Stimulated activated CD4-positive, alpha-beta T cell treated with anti-CD3 and anti-CD28 coated beads, Interleukin-2, amount 100 ng/mL, for 24 hours (primary cell): ENCODE measurements at places on chromosomes 1 and 21.

DNA sequence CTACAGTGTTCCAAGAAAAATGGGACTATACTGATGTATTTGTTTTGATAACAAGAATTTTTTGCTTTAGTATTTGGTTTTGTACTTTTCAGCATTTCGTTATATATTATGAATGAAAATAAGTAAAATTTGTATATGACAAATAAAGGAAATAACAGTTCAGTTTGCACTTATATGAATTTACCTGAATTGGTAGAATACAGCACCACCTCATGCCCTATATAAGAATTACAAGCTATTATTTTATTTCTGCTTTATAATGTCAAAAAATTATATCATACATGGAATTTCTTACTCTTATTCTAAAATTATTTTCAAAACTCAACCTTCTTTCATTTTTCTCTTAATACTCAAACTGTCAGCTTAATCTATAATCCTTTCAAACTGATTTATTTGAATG lies 14.6 kb downstream of the EFCAB7 start:
- no peak for DNase-seq

- no peak for DNase-seq
Measured at GRCh38 chr1:85089203-85089602, 40.9 kb upstream of the MCOLN3 start.

- no peak for DNase-seq
Measured at GRCh38 chr21:37443683-37444082, 77.1 kb downstream of the DYRK1A start.

DNA sequence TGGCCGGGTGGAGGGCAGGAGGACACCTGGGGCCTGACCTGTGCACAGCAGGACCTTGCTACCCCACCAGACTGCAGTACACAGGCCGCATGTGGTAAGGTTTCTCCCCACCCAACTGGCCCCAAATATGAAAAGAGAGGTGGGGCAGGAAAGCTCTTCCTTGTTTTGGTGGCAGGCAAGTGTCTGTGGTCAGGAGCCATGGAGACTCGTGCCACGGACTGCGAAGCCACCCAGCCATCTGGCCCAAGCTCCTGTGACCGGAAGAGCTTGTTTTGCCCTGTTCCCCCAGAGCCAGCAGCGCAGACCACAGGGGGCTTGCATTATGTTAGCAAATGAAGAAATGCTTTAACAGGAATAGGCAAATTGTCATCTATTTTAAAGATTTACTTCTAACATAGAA lies 54.9 kb downstream of the OLIG1 start:
- no peak for DNase-seq

DNA sequence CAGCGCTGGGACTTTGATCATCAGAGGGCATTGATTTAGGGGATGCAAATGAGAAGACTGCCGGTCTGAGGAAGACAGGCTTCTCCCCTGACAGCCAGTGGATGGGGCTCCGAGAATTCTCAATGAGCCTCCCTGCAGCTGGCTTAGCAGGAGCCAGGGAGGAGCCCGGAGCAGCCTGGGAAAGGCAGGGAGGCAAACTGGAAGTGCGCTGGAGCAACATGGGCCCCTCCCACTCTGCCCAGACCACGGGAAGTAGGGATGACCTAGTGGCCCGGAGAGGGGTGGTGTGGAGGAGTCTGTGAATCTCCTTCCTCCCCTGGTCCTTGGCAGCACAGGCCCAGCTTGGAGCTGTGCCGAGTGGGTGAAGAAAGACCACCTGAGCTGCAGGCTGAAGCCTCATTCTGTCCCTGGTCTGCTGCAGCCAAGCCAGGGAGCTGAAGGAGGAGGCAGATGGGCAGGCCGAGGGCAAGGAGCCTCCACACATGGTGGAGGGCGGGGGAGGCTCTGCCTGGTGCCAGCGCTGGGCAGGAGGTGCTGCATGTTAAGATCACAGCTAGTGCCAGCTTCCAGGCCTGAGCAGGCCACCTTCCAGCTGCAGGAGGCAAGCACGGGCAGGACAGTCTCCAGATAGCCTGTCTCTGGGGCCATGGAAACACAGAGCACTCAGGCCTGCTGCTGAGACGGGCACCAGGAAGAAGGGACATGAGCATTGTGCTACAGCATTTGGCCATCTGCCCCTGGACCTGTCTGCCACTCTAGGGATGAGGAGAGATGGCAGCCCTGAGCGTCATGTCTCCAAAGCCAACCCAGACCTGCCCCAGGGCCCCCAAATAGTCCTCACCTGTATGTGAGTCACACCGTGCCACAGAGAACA lies 12.2 kb upstream of the CLSTN1 start:
- no peak for DNase-seq

DNA sequence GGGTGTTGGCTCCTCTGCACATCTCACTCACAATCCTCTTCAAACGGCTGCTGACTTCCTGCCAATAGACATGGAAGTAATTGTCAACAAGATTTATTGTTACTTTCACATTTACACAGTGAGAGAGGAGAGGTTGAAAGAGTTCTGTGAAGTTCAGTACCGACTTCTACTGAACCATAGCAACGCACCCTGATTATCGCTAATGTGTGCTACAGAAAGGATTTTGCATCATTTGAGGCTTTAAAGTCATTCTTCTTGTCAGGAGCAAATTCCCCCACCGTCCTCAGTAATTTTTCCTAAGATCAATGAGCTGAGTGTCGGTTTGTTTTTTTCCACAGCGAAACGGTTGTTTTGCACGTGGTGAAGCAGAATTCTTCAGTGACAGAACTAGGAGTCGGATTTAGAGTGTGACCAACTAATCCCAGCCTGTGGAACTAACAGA lies 361.0 kb downstream of the ADGRL2 start:
- DNase-seq = no peak

DNA sequence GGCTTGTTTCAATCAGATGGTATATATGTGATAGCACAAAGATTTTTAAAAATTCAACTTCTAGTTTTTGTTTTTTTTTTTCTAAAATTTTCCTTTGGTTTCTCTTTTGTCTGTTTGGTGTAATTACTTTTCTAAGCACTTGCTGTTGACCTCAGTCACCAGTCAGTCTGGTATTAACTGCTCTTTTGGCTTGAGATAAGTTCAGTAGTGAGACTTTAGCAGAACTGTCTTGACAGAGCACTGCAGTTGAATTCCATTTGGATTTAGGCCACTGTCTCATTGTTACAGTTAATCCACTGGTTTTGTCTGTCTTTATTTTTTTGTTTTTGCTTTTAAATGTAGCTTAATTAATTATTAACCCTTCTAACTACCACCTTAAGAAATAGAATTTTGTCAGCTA lies 36.2 kb downstream of the OSBPL9 start:
- DNase-seq = no peak

DNA sequence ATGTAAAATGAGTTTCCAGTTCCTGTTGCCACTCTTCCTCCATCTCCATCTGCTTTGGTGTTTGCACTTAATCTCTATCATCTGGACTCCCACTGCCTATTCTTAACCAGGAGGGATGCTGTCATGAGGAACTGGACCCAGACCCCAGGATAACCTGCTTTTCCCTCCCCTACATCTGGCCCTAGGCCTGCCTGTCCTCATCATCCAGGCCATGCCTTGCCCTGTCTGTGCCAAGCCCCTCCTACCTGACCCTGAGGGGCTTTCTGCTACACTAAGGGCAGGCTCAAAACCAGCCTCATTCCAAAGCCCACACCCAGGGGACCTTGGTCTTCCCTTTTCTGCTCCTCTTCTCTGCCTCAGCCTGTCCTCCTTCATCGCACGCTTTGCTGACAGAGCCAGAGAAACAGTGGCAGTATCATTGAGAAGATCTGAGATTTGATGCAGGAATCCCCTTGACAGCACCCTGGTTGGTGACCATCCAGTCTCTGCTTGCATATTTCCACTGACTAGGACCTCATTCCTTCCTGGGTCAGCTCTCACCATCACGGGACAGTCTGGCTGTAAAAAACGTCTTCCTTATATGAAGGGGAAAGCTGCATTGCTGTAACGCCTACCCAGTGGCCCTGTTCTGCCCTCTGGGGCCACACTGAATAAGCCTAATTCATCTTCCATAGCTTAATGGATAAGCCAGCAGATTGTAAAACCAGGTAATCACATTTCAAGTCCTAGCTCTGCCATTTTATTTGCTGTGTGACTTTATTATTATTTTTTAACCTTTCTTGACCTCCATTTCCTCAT lies 38.8 kb downstream of the PLXNA2 start:
- DNase-seq = no peak

GRCh38 chr1:185787238-185787637 lies 53.0 kb downstream of the HMCN1 start:
- DNase-seq = no peak

DNA sequence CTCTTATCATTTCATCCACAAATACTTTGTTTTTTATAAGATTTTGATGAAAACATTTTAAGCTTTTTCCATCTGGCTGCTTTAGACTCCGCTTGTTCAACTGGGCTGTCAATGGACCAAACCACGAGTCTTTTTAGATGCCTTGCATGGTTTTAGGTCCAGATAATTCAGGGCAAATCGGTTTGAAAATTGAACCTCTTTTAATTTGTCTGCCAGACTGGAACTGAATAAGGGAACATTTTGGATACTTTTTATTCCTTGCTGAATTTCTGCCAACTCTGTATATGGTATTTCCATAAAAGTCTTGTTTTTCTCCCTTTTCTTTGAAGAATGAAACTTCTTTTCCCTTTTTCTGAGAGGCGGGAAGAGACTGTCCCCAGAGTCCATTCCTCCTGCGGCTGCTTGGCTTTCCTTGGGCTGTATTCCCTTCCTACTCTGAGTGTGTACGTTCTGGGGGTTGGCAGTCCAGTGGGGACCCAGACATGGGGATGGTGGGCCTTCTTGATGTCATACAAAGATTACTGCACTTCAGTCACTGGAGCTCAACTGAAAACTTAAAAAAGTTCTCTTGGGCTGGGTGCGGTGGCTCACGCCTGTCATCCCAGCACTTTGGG lies 46.5 kb upstream of the CNN3 start:
- DNase-seq = no peak

GRCh38 chr1:23645338-23645737 lies 46.3 kb upstream of the RPL11 start:
- no peak for DNase-seq

DNA sequence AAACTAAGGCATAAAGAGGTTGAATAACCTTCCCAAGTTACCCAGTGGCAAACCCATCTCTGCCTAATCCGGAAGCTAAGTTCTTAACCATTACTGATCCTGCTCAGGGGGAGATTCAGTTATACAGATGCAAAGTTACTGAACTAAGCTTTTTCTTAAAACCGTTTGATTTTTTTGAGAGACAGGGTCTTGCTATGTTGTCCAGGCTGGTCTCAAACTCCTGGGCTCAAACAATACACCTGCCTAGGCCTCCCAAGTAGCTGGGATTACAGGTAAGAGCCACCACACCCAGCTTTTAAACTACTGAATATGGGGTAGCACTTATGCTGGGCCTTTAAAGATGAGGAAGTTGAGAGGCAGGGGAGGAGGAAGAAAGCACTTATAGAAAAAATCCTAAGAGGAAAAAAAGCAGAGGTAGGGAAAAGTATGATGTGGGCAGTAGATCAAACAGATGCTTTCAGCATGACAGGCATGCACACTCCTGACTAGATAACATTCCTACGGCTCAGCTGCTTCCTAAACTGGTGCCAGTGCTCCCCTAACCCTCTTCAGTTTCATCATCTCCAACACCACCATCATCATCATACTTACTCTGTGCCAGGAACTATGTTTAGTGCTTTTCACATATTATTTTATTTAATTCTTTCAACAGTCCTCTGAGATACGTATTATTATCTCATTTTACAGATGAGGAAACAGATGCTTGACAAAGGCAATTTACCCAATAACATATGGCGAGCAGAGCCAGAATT lies 5.8 kb downstream of the PAFAH2 start:
- no peak for DNase-seq

- DNase-seq = no peak
Measured at GRCh38 chr1:34711485-34711884, 43.4 kb upstream of the GJB5 start.

- no peak for DNase-seq
Measured at GRCh38 chr21:38140207-38140903, 116.4 kb upstream of the KCNJ15 start.

GRCh38 chr1:101313356-101313755 lies 76.5 kb downstream of the S1PR1 start:
- DNase-seq = no peak

- DNase-seq = no peak
Measured at GRCh38 chr1:21318714-21319159, 28.5 kb upstream of the ECE1 start.

- DNase-seq = no peak
Measured at GRCh38 chr1:78044796-78045562, 787 bp upstream of the GIPC2 start.

DNA sequence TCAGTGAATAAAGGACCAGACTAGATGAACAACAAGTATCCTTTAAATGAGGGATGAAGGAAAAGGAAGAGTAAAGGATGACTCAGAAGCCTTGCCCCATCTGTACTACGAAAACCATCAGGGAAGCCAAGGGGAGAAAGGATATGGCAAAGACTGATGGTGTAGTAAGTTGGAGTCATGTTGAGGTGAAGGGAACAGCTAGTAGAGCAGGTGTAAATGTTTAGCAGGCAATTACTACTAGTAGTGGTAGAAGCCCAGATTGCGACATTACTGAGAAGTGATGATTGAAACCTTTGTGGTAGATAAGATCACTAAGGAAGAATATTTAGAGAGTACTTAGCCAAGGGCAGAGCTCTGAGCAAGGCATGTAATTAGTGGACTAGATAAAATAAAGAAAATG lies 84.0 kb downstream of the PHTF1 start:
- DNase-seq = no peak

- no peak for DNase-seq
Measured at GRCh38 chr1:159675046-159675445, 39.3 kb downstream of the CRP start.

GRCh38 chr1:212607913-212608391 lies 609 bp upstream of the ATF3 start:
- DNase-seq = no peak

DNA sequence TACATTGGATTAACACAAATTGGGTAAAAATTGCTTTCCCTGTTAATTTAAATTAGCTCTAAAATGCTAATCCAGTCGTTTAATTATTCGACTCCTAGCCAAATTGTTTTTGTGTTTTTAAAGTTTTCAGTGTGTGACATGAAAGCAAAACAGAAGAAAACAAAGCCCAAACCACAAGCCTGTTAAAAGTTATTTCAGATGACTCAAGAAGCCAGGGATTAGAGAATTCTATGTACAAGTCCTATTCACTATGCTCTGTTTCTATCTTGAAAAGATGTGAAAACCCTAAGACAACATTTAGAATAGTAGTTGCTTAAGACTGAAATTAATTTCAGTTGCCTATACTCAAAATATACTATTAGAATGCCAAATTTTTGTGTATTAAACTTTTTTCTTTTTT lies 294.8 kb upstream of the ADAMTS5 start:
- DNase-seq = no peak

DNA sequence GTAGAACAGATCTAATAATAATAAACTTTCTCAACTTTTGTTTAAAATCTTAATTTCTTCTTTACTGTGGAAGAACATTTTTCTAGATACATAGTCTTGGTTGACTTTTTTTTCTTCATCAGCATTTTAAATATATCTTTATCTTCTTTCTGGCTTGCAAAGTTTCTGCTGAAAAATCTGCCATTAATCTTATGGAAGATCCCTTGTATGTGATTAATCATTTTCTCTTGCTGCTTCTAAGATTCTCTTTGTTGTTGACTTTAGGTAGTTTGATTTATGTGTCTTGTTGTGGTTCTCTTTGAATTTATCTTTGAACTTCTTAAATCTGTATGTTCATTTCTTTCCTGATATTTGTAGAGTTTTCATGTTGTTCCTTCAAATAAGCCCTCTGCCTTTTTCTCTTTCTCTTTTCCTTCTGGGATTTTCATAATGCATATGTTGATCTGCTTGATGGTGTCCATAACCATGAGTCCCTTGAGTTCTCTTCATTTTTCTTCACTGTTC lies 657.6 kb upstream of the CXADR start:
- DNase-seq = no peak

- no peak for DNase-seq
Measured at GRCh38 chr21:43323244-43324005, 103.5 kb downstream of the SIK1 start.
